ENCODE measurements at places on chromosomes 11 and 22.
A peak's percentile ranks its signal among the peaks of the same experiment; 100 is the strongest.

DNA sequence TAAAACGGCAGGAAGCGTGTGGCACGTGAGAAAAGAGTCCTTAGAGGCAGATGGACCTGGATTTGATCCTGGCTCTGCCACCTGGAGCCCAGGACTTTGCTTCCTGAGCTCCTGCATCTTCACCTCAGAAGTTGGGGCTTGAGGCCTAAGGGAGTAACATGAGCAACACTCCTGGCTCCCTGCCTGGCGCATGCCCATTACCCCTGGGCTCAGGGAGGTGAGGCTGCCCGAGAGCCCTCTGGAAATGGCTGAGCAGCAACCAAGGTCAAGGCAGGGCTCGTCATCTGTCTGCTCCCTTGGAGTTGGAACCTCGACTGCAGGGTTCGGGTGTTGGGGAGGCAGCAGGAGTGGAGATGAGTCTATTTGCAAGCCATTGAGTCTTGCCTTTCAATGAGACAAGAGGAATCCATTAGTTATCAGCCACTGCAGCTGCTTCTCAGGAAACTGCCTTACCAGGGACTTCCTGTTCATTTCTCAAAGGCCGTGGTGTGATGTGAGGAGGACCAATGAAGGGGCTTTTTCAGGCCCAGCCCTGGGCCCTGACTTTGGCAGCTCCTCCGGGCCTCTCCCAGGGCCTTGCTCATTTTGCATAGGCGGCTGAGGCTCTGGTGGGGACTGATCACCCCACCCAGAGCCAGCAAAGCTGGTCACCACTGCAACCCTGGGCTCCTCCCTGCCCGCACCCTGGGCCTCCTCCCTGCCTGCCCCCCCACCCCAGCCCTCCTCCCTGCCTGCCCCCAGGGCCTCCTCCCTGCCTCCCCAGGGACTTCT is 6.4 kb downstream of the FADS2 start:
- no peak for DNase-seq

DNA sequence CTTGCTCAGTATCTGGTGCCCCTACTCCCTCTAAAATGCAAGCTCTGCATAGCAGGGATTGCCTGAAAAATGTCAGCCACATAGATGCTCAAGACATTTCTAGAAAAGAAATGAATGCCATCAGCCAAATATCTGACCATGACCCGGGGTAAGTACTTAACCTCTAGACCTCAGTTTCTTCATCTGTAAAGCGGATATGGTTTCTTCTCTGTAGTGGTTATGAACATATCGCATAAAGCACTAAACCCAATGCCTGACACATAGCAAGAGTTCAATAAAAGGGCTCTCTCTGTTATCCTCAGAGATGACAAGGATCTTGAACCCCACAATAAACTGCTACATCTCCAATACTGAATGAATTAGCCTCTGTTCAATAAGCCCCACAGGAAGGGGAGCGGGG is 122.6 kb downstream of the ABTB2 start:
- no peak for DNase-seq

DNA sequence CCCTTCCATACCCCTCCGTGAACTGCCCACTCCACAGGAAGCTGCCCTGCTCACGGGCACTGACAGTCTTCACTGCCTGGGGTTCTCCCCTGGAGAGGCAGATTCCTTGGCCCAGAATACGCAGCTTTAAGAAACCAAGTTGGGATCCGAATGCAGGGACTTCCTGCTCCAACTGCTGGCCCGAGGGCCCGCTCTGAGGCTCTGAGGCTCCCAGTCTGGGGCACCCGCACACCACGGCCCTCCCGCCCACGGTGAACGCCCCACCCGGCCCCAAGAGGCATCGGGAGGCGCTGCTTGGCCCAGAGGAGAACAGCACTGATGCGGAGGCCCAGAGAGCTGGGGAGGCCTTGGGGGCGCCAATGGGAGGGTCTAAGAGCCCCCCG is 42.3 kb downstream of the IGF2 start:
- no peak for DNase-seq

- DNase-seq = no peak
Observed at GRCh38 chr22:48827268-48827846, 1000.3 kb downstream of the BRD1 start.

- no peak for DNase-seq
Observed at GRCh38 chr11:47723041-47723440, 7.9 kb upstream of the AGBL2 start.

DNA sequence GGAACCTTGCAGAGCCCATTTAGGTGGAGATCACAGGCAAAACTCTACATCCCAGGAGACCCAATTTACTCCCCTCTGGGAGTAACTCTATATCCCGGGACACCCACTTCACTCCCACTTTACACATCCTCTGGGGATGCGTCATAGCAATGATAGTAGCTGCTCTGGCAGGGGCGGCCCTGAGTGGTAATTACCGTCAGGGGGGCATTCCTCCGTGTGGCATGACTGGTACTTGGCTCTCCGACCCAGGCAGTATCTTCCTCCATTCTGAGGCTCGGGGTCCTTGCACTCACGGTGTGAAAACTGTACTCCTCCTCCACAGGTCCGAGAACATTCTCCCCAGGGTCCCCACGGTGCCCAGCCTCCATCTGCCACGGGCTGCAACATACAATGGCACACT is 17.2 kb downstream of the ADAMTS8 start:
- DNase-seq = no peak

DNA sequence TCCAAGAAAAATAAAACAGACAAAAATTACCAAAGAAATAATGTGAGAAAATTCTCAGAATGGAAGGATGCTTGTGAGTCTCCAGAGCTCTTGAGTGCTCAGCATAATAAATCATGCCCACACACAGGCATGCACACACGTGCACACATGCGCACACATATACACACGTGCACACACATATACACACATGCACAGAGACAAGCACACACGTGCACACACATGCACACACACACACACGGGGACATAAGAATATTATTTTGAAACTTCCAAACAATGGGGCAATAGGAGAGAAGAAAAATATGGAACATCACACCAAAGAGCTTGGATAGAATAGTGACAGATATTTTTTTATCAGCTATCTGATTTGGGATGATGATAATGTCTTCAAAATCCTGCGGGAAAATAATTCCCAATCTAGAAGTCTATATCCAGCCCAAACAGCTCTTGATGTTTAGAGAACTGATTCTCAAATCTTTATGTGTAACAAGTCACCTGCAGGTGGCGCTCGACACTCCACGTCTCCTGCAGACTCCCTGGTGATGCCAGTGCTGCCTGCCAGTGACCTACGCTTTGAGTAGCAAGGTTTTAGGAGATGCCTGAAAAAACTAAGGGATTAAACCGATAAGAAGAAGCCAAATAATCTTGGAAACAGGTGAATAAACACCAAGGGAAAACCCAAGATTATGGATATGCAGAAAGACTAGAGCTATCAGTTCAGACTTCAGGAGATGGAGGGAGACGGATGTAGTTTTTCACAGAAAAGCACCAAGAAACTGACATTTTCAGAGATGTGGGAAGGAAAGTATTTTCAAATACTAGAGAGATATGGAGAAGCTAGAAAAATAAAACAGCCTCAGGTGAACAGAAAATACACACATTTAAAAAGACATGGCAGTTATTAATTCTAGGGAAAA is 743.6 kb downstream of the ETS1 start:
- peak; percentile 44 for DNase-seq

DNA sequence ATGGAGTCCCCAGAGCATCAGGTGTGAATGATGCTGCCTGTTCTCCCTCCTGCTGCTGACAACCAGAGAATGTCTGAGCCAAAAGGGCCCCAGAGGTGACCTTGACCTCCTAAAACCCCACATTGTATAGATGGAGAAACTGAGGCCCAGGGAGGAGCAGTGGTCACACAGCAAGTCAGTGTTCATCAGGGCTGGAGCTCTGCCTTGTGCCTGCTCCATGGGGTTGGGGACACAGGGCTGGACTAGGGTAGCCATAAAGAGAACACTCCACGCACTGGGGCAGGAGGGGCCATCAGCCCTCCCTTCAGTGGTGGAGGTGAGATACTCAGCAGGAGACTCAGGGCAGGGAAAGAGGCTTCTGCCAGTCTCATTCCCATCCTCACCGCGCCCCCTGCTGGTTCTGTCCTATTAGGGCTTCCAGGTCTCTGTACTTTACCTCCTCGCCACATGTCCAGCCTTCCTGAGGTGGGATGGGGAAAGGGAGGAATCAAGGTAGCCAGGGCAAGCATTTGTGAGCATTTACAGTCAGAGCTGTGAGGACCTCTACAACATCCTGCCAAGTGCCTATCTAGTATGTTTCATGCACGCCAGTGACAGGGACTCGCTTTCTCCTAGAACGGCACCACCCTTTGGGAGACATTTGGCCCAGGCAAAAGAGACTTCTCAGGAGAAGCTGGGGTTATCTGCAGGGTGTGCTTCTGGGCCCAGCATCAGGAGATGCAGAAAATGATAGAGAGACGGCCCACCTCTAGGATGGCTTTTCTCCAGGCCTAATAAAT is 43.2 kb downstream of the NEU3 start:
- DNase-seq = peak; percentile 18

DNA sequence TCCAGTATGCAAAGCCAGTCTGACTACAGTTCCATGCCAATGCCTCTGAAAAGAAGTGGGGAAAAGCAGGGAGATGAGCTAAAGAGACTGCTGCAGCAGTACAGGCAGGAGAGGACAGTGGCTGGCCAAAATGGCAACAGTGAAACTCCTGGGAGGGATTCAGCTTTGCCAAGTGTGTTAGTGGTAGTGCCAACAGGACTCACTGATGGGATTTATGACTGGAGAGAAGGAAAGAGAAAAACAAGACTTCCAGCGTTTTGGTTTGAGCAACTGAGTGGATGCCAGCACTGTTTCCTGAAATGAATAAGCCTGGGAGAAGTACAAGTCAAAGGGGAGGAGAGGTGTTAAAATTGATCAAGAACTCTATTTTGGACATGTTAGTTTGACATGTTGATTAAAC is 80.9 kb downstream of the PLEKHA7 start:
- DNase-seq = no peak

DNA sequence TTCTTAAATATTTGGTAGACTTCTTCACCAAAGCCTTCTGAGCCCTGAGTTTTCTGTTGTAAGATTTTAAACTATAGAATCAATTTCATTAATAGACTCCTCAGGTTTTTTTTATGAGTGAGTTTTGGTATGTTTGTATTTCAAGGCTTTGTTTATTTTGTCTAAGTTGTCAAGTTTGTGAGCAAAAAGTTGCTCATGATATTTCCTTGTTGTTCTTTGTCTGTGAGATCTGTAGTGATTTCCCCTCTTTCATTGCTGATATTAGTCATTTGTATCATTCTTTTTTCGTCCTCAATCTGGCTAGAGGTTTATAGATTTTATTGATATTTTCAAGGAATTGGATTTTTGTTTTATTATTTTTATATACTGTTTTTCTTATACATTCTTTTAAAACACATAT is 121.0 kb downstream of the MORC2 start:
- no peak for DNase-seq

- DNase-seq = no peak
Observed at GRCh38 chr11:94563176-94563847, 3.9 kb upstream of the PIWIL4 start.

DNA sequence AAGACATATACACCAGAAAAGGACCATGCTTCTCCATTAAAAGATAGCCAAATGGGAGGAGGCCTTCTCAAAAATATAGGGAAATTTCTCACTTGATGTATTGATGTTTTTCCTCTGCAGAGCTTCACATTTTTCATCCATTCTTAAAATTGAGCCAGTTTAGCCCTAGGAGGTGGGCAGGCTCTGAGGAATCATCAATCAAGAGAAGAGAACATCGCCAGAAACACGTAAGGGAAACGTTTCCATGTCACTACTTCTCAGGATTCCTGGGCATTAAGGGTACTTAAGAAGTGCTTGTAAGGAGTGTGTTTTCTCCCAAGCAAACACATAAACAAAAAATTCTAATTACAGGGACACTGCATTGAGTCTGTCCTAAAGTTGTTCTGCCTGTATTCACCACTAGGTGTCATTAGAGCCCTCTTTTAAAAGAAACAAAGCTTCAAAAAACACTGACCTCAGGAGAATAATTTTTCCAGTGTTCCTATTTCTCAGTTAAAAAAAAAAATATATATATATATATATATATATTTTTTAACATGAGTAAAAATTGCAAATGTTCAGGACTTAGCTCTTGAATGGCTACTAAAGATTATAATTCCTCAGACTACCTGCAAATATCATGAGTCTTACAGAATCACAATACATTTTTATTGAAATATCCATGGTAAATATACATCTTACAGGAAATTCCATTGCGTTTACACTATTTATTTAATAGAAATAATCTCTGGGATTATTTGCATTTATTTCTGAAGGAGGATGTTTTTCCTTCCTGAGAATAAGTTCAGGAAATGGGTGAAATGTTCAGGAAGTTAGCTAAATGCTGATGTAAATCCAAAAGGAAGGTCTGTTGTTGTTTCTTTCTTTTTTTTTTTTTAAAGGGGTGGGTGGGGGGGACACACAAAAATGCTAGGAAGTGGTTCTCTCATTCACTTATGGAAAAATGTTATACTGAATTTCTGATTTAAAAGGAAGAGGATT is 16.0 kb downstream of the FZD4 start:
- no peak for DNase-seq

GRCh38 chr11:77117492-77117891 is 10.6 kb upstream of the MYO7A start:
- DNase-seq = no peak

DNA sequence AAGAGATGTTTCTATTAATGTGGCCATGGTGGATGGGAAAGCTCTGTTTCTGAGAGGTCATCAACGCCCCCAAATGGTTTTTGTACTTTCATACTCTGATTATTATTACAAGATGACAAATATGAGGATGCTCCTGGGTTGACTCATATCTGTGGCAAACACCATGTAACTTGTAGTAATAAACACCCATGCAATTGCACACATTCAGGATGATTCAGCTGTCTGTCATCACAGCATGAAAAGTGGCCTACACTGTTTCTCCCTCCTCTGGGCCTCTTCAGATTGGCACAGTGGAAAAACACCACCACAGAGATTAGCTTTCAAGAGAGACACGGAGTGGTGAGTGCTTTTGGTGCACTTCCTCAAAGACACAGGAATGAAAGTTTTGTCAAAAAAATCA is 85.4 kb downstream of the MTNR1B start:
- peak; percentile 18 for DNase-seq

DNA sequence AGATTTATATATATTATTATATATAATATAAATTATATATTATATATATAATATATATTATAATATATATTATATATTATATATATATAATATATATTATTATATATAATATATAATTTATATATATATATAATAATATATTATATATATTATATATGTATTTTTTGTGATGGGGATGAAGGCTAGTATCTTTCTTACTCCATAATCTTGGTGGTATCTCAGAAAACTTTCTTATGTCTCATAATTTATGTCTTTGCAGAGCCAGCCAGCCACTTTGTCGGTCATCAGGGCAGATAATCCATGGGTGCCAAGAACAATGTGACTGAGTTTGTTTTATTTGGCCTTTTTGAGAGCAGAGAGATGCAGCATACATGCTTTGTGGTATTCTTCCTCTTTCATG is at the start of gene OR4S1:
Gene OR4S1, plus strand, starts transcription at position 301 of the 400 bp plus-strand sequence. Its CDS starts 0 bp downstream, at position 301.
- DNase-seq = no peak

DNA sequence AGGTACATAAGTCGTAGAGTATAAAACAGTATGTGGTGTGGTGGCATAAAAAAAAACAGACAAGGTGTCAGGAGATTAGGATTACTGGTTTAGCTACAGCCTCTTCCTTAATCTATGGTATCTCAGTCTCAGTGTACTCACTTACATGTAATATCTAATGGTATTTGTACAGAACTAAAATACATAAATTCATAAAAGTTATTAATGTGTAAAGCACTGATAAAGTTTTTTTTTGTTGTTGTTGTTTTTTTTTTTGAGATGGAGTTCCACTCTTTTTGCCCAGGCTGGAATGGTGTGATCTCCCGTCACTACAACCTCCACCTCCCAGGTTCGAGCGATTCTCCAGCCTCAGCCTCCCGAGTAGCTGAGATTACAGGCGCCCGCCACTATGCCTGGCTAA is 2.9 kb downstream of the PTS start:
- no peak for DNase-seq
